Endothelial cell of umbilical vein (primary cell): ENCODE measurements at places on chromosomes 1 and 21. TPM values are rescaled to one million over a fixed set of nuclear protein-coding genes. Genes with fewer than 3 reads are reported as not detected.

GRCh38 chr1:200323856-200324400 is 85.9 kb downstream of the ZNF281 start:
- DNase-seq, result no peak

DNA sequence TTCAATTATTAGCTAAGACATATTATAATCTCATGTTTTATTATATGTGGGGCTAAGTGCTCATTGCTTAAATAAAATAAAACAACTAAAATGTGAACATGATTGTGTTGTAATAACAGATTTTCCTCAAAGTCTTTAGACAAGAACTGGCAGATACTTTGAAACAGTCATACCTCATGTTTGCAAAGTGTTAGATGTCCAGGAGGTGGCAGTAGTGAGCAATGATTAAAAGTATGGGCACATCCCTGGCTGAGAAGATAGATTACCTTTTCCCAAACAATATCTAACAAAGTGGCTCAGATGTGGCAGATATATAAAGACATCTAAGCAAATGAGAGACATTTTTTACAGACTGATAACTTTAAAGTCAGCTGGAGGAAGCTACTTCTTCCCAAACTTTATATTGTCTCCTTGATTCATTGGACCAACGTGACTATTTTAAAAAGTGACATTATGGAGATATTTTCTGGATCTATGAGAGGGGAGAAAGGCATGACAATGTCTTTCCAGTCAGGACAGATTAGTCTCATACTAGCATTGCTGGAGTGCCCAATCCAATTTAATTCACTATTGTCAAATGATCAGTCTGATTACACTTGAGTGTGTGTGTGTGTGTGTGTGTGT is 269.8 kb downstream of the S1PR1 start:
- DNase-seq, result peak; percentile 47

- DNase-seq, result peak; percentile 57
Measured at GRCh38 chr1:208093754-208094719, 150.1 kb downstream of the PLXNA2 start.

DNA sequence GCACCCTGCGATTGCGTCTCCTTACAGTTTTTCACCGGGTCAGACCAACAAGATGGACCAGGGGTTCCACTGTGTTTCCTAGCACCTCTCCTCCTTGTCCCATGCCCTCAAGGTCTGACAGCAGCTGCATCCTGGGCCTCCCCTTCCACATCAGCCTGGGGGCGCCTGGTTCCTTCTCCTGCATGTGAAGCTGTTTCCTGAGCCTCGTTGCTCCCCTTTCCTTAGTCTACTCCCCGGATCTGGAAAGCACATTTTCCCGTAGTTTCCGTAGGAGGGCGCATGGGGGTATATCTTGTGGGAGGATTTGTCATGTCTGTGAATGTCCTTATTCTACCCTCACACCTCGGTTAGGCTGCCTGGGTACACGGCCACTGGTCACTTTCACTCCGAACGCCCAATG is 6.1 kb downstream of the PRDM15 start:
- DNase-seq, result no peak

- no peak for DNase-seq
Measured at GRCh38 chr1:237814319-237814924, 76.3 kb downstream of the ZP4 start.

DNA sequence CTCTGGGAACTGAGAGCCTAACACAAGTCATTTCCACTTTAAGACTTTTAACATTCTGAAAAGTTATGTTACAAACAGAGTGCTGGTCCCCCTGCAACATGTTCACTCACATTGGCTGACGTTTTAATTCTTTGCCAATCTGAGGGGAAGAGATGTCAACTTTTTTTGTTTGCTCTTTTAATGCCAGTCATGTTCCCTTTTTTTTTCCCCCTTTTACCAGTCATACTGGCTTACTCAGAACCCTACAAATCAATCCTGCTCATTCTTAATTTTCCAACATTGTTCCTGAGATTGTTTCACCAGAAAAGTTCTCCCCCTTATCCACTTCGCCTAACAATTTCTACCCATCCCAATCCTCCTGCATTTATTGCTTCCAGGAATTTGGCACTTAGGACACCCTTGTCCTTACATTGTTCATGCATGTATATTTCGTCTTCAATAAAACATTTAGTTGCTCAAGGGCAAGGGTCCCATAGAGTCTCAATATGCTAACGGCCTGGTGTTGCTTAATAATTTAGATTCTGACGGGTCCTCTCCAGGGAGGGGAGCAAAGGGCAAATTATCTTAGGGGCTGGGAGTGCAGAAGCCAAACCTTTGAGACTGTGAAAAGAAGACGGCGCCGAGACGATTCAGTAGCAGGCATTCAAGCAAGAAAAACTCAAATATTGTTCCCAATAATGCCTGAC is 624 bp upstream of the CR1L start:
- DNase-seq, result no peak

- DNase-seq, result no peak
Measured at GRCh38 chr1:78465143-78465542, 25.6 kb upstream of the PTGFR start.

GRCh38 chr1:201294876-201295275 is 11.6 kb downstream of the PKP1 start:
- DNase-seq, result no peak

DNA sequence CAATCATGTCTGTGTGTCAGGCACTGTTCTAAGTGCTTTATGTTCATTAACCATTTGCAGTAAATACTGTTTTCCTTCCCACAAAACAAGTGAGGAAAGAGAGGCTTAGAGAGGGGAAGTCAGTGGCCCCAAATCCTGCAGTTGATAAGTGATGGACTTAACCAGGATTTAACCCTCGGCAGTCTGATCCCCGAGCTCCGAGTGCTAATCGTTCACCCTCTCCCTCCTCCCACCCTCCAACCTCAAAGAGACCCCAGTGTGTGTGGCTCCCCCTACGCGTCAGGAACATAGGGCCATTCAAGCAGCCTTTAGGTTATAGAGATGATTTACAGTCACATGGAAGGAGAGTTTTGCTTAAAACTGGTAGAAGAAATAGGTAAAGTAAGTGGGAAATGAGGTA is 47.2 kb downstream of the SCCPDH start:
- DNase-seq, result no peak

DNA sequence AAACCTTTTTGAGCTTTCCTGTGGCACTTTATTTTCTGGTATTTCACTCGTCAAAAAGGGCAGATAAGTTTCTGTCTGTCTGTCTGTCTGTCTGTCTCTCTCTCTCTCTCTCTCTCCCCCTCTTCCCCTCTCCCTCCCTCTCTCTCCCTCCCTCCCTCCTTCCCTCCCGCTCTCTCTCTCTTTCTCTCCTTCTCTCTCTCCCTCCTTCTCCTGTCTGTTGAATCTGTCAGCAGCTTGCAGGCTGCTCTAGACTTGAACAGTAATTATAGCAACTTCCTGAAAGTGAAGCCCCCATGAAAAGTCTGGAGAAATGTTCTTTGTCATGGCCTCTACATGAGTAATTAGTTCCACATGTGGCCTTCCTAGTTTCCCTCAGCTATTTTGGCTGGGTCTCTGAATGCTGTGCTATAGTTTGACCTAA is 275.2 kb upstream of the C1orf105 start:
- DNase-seq, result peak; percentile 57

GRCh38 chr1:116352349-116352813 is 20.7 kb upstream of the ATP1A1 start:
- DNase-seq, result no peak

DNA sequence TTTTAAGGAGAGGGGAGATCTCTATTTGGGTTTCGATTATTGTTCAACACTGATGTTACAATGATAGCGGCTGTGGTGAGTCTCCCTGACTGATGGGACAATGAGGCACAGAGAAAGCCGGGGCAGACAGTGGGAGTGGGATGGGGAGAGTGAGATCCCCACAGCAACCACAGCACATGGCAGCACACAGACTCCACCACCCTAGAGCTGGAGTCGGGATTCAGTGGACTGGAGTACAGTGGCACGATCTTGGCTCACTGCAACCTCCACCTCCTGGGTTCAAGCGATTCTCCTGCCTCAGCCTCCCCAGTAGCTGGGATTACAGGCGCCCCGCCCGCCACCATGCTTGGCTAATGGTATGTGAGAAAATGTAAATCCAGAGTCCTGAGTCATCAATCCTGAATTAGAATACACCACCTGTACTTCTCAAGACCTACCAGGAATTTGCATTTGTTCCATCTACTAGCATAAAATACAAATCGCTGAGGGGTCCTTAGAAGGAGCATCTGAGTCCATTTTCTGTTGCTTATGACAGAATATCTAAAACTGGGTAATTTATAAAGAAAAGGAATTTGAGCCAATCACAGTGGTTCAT is 125.8 kb downstream of the TOMM20 start:
- DNase-seq, result no peak

DNA sequence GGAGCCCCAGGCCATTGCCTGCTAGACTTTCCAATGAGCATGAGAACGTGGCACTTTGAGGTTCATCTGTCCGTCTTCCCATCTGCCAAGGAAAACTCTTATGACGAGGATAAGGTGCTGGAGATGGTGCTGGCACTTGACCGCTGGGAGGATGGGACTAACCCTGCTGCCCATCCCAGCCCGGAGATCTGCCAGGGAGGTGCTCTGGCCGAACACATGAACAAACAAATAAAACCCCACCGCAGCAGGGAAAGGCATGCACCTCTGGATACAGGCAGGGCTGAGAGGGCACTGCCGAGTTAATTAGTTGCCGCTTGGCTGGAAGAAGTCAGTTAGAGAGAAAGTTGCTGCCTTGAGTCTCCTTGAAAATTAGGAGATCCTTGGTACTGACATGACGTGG is 308.4 kb downstream of the AJAP1 start:
- DNase-seq, result no peak

GRCh38 chr1:244075247-244075722 is 24.2 kb downstream of the ZBTB18 start:
- no peak for DNase-seq

- no peak for DNase-seq
Measured at GRCh38 chr1:61124696-61125095, 42.3 kb downstream of the NFIA start.

DNA sequence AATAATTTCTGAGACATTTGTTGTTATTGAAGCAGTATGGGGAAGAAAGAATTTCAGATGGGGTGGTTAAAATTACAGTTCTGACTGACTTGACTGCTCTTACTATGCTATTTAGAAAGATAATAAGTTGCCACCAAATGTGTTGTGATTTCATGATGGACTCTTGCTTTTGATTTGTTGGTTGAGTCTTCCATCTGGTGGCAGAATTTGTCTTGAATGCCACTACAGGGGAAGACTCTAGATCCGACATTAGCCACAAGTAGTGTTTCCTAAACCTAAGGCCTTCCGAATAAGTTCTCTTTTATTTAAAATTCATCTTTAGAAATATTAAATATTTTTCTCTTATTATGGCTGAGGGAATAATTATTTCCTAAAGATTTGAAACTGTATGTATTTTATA is 190.9 kb upstream of the ADGRL4 start:
- DNase-seq, result peak; percentile 64

- no peak for DNase-seq
Measured at GRCh38 chr1:204883405-204883804, 12.7 kb downstream of the NFASC start.

- no peak for DNase-seq
Measured at GRCh38 chr1:19204446-19205266, 5.4 kb downstream of the UBR4 start.

- DNase-seq, result no peak
Measured at GRCh38 chr1:57218487-57219079, 205.3 kb downstream of the DAB1 start.

GRCh38 chr1:109105881-109106280 is 8.0 kb upstream of the ELAPOR1 start:
- DNase-seq, result no peak

GRCh38 chr21:39136711-39137110 is 46.5 kb downstream of the PSMG1 start:
- DNase-seq, result no peak

DNA sequence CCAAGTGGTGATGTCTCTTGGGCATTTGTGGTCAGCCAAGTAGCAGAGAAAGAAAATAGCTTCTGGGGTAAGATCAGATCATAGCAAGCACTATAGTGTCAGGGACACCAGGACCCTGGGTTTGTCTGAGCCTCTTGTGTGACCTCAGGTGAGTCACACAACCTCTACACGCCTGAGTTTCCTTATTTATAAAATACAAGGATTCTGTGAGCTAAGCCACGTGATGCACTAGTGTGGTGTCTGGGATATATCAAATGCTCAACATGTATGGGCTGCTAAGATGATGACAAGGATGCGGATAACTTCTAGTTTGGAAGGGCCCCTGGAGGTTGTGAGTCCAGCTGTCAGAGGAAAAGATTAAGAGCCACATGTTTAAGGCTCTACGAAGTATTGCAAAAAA is 24.5 kb upstream of the ZNF436 start:
- DNase-seq, result peak; percentile 25

DNA sequence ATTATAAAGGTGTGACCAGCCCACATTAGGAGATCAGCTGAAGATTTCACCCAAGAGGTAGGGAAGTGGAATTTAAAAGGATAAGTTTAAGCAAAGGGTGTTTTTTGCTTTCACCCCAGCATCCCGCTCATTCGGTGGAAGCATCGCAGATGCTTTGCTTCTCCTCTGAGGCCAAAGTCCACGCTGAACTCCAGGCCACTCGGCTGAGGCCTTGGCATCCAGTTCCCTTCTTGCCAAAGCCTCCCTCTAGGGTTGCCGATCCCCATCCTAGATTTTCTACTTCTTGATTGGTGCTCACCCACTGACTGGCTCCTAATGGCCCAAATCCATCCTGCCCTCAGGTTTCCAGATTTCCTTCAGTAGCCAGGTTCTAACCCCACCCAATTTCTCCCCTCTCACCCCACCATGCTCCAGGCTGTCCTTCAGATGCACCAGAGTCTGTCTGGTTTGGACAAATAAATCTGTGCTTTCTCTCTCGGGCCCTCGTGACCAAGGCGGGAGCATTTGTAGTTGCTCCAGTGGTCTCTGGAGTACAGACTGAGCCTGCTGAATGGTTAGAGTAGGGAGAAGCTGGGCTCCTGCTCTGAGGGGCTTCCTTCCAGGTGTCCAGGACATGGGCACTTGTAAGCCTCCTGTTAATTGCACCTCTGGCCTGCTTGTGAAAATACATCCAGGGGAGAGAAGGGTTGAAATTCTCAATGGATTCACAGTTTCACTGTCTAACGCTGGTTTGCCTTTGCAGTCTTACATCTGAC is 193.2 kb downstream of the C1orf94 start:
- no peak for DNase-seq

GRCh38 chr1:166489670-166490436 is 323.1 kb upstream of the FAM78B start:
- no peak for DNase-seq

- DNase-seq, result no peak
Measured at GRCh38 chr1:63686696-63687095, 87.1 kb upstream of the ROR1 start.

GRCh38 chr1:189697113-189697512 is 780.6 kb downstream of the BRINP3 start:
- no peak for DNase-seq

GRCh38 chr1:153652805-153653500 is 5.5 kb upstream of the SNAPIN start:
- peak; percentile 34 for DNase-seq

The POGK gene
- 31.8 and 32.2 TPM in 2 replicates for total RNA-seq

The TFF3 gene
- 0.93 and 1.9 TPM in 2 replicates for total RNA-seq

The SYDE2 gene
- total RNA-seq, result 2.9 and 3.1 TPM in 2 replicates

The OLFML3 gene
- total RNA-seq, result 1.7 and 3.4 TPM in 2 replicates

The CLK2 gene
- 61.7 and 69.1 TPM in 2 replicates for total RNA-seq

The GBP4 gene
- total RNA-seq, result 1.7 and 7.6 TPM in 2 replicates

The SHISA4 gene
- 21.2 and 25.6 TPM in 2 replicates for total RNA-seq

The S100A16 gene
- total RNA-seq, result 545 and 701 TPM in 2 replicates

The ST6GALNAC5 gene
- not detected in 2 replicates for total RNA-seq

The CXADR gene
- total RNA-seq, result 10.7 and 12.2 TPM in 2 replicates

The ATPAF1 gene
- total RNA-seq, result 28.4 and 29.6 TPM in 2 replicates

The FAAH gene
- 1.5 TPM in 1 of 2 replicates, not detected in the other for total RNA-seq

The NEGR1 gene
- total RNA-seq, result 20.2 and 21.8 TPM in 2 replicates

The HFM1 gene
- total RNA-seq, result 0.11 and 0.72 TPM in 2 replicates

The CR1 gene
- total RNA-seq, result not detected in 2 replicates

The KCTD3 gene
- 28.3 and 31.1 TPM in 2 replicates for total RNA-seq
